Ascending aorta (tissue), 2 donors: ENCODE measurements at places on chromosomes 7 and 10. TPM values are rescaled to one million over a fixed set of nuclear protein-coding genes. Genes with fewer than 3 reads are reported as not detected.

DNA sequence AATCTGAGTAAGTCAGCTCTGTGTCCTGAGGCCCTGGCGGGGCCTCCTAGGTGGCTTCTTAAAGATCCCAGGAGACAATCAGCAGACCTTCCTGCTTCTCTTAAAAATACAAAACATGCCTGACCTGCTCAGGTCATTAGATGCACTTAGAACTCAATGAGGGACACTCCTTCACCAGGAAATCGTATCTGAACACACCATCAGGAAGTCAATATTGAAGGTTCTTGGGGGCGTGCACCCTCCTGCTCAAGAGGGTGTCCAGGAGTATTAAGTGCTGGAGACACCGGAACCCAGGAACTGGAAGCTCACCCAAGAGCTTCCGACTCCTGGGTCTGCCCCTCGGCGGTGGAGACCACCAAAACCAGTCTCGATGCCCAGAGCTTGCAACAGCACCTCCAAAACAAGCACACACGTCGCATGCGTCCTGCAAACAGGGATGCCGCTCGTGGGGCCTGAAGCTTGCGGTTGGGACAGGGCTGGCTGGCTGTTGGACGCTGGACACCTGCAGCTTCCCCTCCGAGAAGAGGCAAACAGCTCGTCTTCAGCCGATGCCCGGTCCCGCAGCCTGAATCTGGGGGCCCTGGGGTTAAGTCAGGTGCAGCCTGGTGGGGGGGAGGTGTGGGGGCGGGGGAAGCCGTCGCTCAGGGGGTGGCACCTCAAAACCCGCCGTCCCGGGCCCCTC is 803 bp downstream of the RAPGEF5 start:
- no peak for DNase-seq

DNA sequence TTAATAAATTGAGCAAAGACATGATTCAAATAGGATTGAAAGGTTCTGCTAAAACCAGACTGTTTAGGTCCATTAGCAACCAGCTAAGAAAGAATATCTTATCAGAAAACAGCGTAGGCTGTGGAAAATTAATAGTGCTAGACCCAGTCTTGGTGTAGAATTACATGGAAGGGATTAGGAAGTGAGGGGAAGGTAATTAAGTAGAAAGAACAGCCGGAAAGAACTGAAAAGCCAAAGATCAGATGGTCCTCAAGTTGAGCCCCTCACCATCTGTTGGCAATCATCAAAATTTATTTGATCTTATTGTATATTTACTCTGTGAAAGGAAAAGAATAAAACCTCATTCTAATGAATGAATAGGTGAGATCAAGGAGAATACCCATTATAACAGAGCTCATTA is 50.1 kb downstream of the COL1A2 start:
- no peak for DNase-seq

- DNase-seq: no peak
Observed at GRCh38 chr7:15601175-15601574, 39.4 kb upstream of the AGMO start.

- no peak for DNase-seq
Observed at GRCh38 chr10:78657163-78657861, 411.5 kb upstream of the ZMIZ1 start.

DNA sequence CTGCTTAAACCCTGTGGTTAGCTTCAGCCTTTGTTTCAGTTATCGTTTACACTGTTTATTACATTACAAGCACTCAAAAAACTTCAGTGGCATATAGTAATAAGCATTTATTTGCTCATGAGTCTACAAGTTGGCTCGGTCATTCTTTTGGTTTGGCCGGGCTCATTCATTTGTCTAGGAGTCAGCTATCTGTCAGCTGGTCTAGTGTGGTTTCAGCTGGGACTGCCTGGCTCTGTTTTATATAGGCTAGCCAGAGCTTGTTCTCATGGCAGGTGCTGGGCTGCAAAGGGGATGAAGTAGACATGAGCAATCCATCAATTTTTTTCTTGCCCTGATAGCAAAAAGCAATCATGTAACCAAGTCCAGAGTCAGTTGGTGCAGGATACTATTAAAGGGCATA is 103.6 kb downstream of the MKLN1 start:
- no peak for DNase-seq

DNA sequence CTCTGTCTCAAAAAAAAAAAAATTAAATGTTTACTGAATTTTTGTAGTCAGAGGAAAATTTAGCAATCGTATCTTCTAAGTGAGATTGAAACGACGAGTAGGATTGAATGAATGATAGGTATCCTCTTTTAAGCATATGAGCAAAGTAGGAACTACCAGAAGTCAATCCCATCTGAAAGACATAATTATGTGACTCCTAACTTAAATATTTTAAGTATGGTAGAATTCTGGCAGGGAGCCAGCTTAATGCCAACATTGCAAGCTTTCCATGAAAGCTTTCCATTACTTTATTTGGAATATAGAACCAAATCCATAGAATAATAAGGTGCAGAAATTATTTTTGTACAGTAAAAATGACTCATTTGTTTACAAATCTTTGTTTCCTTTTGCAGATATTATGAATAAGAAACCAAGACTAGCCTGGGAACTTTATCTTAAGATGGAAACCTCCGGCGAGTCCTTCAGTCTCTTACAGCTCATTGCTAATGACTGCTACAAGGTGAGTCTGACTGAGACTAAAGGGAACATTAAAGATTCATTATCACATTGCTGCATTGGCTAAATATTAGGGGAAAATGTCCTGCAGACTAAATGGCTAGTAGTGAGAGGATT is 50.2 kb upstream of the UBN2 start:
- DNase-seq: no peak

- no peak for DNase-seq
Observed at GRCh38 chr7:2253021-2253420, 11.0 kb downstream of the NUDT1 start.

GRCh38 chr7:12771378-12771877 is 84.0 kb downstream of the ARL4A start:
- no peak for DNase-seq

GRCh38 chr7:110669410-110669809 is 421.5 kb upstream of the LRRN3 start:
- DNase-seq: no peak

DNA sequence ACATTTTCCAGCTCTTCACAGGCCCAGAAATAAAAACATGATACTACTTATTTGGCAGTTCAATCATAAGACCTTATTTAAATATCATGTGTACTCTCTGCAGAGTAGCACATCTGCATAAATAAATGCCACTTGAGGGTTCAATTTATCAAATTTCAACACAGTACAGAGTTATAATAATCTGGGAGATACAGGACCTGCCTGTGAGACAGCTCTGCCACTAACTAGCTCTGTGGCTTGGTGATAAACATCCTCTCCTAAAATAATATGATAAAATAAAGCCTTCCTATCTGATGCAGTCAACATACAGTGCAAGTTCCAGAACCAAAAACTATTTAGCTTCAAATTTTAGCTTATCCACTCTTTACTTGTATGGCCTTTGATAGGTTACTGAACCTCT is 90.9 kb upstream of the GATAD1 start:
- DNase-seq: no peak

DNA sequence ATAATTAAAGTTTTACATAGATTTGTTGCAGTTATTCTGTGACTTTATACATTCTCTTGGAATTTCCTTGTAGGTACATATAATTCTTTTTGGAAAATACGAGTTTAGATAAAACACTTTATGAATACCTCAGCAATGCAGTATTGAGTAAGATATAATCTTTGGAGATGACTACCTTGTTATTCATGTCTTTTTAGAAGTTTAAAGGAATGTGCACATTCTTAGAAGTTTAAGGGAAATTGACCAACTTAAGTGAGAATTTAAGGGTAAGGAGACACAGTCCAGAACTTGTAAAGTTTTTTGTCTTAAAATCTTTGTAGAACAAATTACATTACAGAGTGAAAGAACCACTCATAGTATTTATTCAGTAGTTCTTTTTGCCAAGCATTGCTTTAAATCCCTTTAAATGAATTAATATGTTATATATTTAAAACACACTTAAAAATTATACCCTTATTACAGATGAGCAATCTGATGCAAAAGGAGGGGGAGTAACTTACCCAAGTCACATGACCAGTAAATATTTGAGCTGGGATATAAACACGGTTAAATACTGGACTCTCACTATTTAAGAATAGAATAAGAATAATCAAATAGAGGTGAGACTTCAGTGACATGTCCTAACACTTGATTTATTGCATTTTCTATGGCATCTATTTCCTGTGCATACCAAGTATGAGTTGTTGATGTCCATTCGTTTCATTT is 139.5 kb upstream of the FERD3L start:
- DNase-seq: no peak

DNA sequence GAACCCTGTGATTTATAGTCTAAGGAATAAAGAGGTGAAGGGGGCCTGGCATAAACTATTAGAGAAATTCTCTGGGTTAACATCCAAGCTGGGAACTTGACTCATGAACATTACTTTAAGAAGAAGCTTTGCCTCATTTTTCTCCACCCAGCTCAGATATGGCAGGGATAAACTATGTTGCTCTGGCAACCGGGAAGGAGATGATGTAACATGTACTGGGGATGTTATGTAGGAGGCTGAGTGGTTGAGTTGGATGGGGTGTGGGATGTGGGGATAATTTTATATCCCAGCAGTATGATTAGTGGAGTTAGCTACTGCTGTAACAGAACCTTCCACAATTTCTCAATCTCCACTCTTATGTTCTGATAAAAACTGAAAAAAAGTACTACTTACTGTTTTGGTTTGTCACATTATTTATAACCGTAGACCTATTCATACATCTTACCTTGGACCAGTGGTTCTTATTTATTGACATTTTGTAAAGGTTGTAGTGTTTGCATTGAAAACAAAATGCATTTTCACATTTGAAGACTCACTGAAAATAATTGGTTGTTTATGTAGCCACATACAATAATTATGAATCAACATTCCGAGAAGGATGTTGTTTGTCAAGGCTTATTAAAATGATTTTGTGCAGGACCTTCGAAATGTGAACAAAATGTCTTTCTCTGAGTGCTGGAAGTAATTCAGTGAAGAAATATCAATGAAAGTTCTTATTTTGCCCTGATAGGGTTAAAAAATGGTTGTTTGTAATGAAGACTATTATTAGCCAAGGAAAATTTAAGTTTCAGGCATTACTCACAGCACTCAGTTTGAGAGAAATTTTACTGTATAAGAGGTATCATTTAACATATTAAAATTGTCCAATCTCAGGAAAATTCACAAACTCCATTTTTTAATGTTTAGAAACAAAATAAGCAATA is 1.3 kb downstream of the OR2F2 start:
- no peak for DNase-seq

- no peak for DNase-seq
Observed at GRCh38 chr7:41475801-41476459, 227.0 kb downstream of the INHBA start.

GRCh38 chr7:17984288-17984687 is 43.4 kb downstream of the PRPS1L1 start:
- no peak for DNase-seq

DNA sequence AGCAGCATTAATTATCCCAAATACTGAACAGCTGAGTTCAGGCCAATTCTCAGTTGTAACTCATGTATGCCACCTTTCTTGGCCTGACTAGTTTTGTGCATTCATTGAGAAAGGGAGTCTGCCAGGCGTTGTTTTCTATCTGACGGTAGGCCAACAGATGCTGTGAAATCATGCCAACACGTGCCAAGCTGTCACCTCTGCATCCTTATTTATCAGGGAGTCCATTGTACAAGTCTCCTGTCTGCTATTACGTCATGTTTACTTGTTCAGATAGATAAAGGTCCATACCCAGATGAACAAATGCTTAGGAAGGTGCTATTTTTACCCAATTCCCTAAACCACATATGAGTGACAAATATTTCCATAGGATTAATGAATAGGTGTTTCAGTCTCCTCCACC is 127.2 kb upstream of the CDK6 start:
- DNase-seq: no peak

- DNase-seq: no peak
Observed at GRCh38 chr10:70267161-70267933, 16.5 kb downstream of the NPFFR1 start.

- DNase-seq: no peak
Observed at GRCh38 chr7:116449950-116450349, 49.6 kb upstream of the CAV2 start.

GRCh38 chr10:100128951-100129350 is 47.3 kb upstream of the CPN1 start:
- DNase-seq: no peak

Gene TAS2R60
- not detected for total RNA-seq

Gene AKR1C4
- total RNA-seq: not detected

Gene TNS3
- 89.8 TPM for total RNA-seq

Gene ASB13
- 15.3 TPM for total RNA-seq

Gene ABCB4
- not detected for total RNA-seq

Gene DLX5
- not detected for total RNA-seq

Gene IGF2BP3
- total RNA-seq: not detected

Gene TFR2
- total RNA-seq: not detected

Gene TMEM72
- total RNA-seq: not detected

Gene SLC18A3
- not detected for total RNA-seq

Gene PPP1R3C
- 2.0 TPM for total RNA-seq
